ENCODE measurements at places on chromosomes 3 and 15. TPM values are rescaled to one million over a fixed set of nuclear protein-coding genes. Genes with fewer than 3 reads are reported as not detected.

DNA sequence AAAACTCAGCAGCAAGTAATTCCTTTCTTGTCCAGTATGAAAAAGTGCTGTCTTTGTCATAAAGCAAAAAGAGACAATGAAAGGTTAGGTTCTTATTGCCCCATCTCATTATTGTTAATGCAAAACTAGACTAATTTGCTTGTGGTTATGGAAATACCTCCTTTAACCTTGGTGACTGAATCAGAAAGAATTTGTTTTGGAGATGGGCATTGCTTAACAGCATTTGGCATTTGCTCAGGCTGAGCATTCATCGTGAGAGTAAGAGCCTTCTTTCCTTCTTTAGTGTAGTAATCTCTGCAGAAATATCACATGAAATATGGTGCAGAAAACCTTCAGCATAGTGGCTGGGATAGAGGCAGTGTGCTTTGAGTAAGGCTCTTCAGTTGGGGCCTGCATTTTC is 103.1 kb downstream of the CNTN6 start:
- no peak for DNase-seq
- no peaks in the 10 kb centered on the region for H3K36me3 ChIP-seq
- peaks cover 12% of the 10 kb centered on the region for H3K4me1 ChIP-seq
- H3K4me3 ChIP-seq: no peak overlapping the region

DNA sequence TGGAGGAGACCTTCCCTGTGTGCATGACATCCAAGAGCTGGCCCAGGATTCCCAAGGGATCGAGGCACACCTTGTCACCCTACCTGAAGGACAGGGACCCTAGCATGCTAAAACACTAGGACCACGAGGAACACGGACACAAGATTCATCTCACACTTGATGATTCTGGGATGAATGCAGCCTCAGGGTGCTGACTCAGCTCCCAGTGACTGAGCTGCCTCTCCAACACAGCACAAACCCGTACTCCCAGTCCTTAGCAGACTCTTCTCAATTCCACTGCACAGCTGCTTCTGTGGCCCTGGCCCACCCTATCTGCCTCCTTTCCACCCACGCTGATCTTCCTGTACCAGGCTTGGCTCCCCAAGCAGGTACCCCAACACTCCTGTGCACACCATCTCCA is 9.1 kb upstream of the OXTR start:
- no peak overlapping the region for H3K4me3 ChIP-seq
- no peaks in the 10 kb centered on the region for H3K27me3 ChIP-seq
- no peaks in the 10 kb centered on the region for H3K36me3 ChIP-seq
- DNase-seq: no peak
- no peak overlapping the region for H3K27ac ChIP-seq
- H3K4me1 ChIP-seq: peaks cover 20% of the 10 kb centered on the region

CYB561D2 gene
- 19.5 TPM for total RNA-seq

GOLGA8T gene
- total RNA-seq: not detected

DNA sequence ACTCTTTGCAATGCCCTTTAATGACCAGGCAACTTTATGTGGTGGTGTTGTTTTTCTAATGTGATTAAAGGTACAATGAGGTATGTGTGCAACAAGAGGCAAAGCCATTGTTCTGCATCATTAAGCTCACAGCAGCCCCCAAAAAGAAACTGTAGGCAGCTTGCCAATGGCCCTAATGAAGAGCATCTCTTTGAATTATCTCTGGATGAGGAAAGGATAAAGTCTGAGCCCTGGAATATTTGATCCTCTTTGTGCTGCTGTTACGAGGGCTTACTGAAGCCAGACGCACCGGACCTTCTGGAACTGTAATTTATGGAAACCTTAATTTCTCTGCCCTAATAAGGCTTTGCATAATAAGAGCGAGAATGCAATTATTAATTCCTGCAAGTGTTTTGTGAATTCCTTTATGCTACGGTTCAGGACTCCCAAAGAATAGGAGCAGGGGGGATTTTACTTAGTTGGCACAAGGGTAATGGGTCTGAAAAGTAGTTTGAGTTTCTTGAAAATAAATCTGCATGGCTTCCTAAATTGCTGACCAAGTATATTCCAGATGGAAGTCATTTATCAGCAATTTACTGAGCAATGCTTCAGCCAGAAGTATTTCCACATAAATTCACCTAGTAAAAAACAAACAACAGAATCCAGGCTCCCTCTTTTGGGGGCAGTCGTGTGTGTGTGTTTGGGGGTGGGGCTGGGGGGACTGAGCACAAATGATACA is 193.4 kb downstream of the PDZRN3 start:
- H3K4me3 ChIP-seq: no peak overlapping the region
- H3K36me3 ChIP-seq: peaks cover 1% of the 10 kb centered on the region
- no peak for DNase-seq
- peaks cover 4% of the 10 kb centered on the region for H3K4me1 ChIP-seq

GRCh38 chr3:150699068-150699639 is 4.6 kb downstream of the ERICH6 start:
- no peaks in the 10 kb centered on the region for H3K27me3 ChIP-seq
- no peak overlapping the region for H3K27ac ChIP-seq
- no peaks in the 10 kb centered on the region for H3K36me3 ChIP-seq
- DNase-seq: no peak

- DNase-seq: no peak
- H3K27me3 ChIP-seq: no peaks in the 10 kb centered on the region
- H3K4me3 ChIP-seq: no peak overlapping the region
- peaks cover 12% of the 10 kb centered on the region for H3K4me1 ChIP-seq
Measured at GRCh38 chr3:104132566-104133403, 1233.9 kb upstream of the ALCAM start.

NANOGP8 gene
- not detected for total RNA-seq

PPM1L gene
- total RNA-seq: 8.5 TPM

GRCh38 chr3:159151130-159151529 is 349.3 kb downstream of the MFSD1 start:
- no peaks in the 10 kb centered on the region for H3K36me3 ChIP-seq
- peaks cover 14% of the 10 kb centered on the region for H3K27me3 ChIP-seq
- no peak for DNase-seq

- H3K27me3 ChIP-seq: peaks cover 4% of the 10 kb centered on the region
- no peak for DNase-seq
- no peak overlapping the region for H3K27ac ChIP-seq
Measured at GRCh38 chr3:38711321-38711720, 61.8 kb upstream of the SCN5A start.

DNA sequence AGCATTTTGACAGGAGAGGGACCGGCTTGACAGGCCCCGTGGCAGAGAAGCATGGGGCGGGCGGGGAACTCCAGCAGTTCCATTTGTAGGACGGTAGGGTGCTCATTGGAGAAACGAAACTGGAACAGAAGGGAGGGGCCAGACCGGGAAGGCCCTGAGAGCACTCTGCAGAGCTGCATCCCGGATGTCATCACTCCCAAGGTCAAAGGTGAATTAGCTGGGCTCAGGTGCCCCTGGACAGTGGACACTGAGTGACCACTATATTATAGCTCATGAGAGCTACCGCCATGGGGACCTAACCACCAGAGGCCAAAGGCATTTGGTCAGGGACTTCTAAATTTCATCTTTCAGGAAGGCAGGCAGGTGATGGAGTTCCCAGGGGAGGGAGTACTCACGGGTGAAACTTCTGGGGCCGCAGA is 7.3 kb downstream of the CSRNP1 start:
- H3K36me3 ChIP-seq: peaks cover 32% of the 10 kb centered on the region
- H3K4me3 ChIP-seq: peak overlapping the region; percentile 100
- H3K27ac ChIP-seq: peak overlapping the region; percentile 100
- DNase-seq: no peak
- H3K4me1 ChIP-seq: peaks cover 80% of the 10 kb centered on the region
- H3K27me3 ChIP-seq: no peaks in the 10 kb centered on the region

DNA sequence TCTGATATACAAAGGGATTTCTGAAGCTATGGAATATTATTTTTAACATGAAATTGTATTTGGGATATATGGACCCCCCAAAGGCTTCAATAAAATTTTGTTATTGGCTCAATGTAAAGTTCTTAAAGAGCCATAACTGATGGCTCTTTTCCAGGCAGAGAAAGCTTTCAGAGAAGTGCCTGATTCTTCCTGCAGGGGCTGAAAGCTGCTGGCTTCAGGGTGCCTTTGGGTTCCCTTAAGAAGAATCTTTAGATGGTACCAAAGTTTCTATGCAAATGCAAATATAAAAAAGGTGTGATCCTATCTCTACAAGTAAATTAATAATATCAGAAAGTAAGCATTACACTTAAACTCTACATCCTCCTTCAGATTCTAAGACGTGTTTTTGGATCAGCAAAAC is 72.6 kb downstream of the NR2F2 start:
- no peaks in the 10 kb centered on the region for H3K4me1 ChIP-seq
- H3K4me3 ChIP-seq: no peak overlapping the region
- H3K27ac ChIP-seq: no peak overlapping the region

DNA sequence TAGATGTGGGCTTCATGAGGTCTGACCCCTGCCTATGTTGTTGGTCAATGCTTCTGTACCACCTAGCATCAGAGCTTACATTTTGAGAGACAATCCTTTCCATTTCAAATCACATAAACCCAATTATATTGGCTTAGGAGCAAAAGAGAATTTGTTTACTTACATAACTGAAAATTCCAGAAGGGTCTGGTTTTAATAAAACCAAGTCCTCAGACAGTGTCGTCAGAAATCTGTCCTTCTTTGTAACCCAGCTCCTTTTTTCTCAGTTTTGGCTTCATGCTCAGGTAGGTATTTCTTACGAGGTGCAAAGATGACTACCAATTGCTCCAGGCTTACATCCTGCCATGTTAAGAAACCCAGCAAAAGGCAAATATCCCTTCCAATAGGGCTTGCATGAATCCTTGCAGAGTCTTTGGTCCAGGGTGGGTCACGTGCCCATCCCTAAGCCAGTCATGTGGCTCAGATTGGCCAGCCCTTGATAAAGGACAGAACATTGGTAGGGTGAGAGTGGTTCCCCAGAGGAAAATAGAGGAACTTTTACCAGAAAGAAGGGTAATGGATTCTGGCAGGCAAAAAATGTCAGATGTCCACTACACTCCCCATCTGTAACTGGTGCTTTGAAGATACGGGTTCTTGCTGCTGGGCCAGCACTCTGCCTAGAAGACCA is 50.2 kb upstream of the VILL start:
- H3K36me3 ChIP-seq: no peaks in the 10 kb centered on the region
- no peak for DNase-seq
- H3K4me1 ChIP-seq: peaks cover 93% of the 10 kb centered on the region
- H3K4me3 ChIP-seq: no peak overlapping the region

DUOXA2 gene
- not detected for total RNA-seq

SCAANT1 gene
- total RNA-seq: not detected

- H3K27ac ChIP-seq: peak overlapping the region; percentile 96
- peaks cover 2% of the 10 kb centered on the region for H3K36me3 ChIP-seq
- no peak for DNase-seq
- H3K4me3 ChIP-seq: peak overlapping the region; percentile 91
- H3K27me3 ChIP-seq: no peaks in the 10 kb centered on the region
- H3K4me1 ChIP-seq: peaks cover 37% of the 10 kb centered on the region
Measured at GRCh38 chr15:77417602-77418001, 2.3 kb downstream of the PEAK1 start.

- no peak overlapping the region for H3K27ac ChIP-seq
- no peaks in the 10 kb centered on the region for H3K36me3 ChIP-seq
- no peaks in the 10 kb centered on the region for H3K27me3 ChIP-seq
- no peak for DNase-seq
- no peak overlapping the region for H3K4me3 ChIP-seq
Measured at GRCh38 chr3:177329854-177330253, 132.6 kb upstream of the TBL1XR1 start.

KLHL40 gene
- not detected for total RNA-seq

DNA sequence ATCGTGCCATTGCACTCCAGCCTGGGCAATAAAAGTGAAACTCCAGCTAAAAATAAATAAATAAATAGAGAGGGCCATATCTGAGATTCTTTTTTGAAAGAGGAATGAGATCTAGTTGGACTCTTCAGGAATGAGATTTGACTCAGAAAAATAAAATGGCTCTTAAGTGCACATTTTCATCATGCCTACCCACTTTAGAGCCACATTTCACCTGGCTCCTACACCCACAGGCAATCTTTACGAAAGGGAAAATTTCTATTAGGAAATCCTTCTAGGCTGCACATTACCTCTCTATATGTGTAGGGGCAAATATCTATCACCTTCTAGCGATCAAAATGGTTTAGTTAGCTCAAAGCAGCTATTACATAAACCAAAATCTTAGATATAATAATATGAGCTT is 16.9 kb upstream of the NLGN1 start:
- no peak overlapping the region for H3K27ac ChIP-seq
- no peaks in the 10 kb centered on the region for H3K4me1 ChIP-seq
- H3K27me3 ChIP-seq: peaks cover 9% of the 10 kb centered on the region

IL17RB gene
- total RNA-seq: 0.22 TPM

FSTL1 gene
- total RNA-seq: 3,511 TPM
